ENCODE measurements at places on chromosomes 4 and X.

GRCh38 chr4:48620093-48620492 is 130.0 kb downstream of the ZAR1 start:
- DNase-seq: no peak

- DNase-seq: peak; percentile 19
Observed at GRCh38 chrX:41452565-41453356, 5.6 kb downstream of the NYX start.

- no peak for DNase-seq
Observed at GRCh38 chr4:165720411-165721082, 152.5 kb upstream of the TLL1 start.

DNA sequence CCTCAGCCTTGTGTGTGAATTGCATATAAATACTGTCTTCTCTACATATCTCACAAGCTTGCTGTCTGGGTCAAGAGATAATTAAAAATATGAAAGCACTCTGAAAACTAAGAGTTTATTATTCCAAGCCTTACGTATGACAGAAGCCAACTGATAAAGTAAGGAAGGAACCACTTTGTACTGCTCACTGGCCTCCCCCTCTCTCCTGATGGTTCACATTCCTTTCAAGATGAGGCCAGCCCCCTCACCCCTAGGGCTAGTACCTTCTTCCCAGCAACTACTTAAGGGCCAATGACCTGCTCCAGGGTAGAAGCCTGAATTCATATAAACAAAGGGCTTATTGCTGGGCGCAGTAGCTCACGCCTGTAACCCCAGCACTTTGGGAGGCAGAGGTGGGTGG is 5.4 kb upstream of the SOWAHD start:
- no peak for DNase-seq

GRCh38 chrX:101450961-101451360 is 34.3 kb upstream of the ARMCX4 start:
- no peak for DNase-seq

GRCh38 chr4:2688281-2688680 is 67.9 kb downstream of the TNIP2 start:
- no peak for DNase-seq

- no peak for DNase-seq
Observed at GRCh38 chr4:22900876-22901275, 208.1 kb downstream of the GBA3 start.

DNA sequence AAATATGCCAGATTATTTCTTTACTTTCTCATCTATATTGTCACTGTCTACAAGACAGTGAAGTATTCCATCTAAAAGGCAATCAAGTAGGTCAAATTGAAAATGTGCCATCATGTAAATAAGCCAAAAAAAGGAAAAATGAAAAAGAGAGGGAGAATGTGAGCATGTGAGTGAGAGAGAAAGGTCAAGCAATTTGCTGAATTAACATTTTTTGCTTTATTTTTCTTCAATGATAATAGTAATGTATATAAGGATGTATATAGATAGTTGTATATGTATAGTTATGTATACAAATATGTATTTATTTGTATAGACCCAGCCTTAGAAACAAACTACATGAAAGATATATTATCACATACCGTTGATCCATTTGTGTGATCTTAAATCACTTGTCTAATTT is 11.5 kb downstream of the CXCL8 start:
- DNase-seq: no peak

- DNase-seq: no peak
Observed at GRCh38 chrX:69995362-69996112, 54.2 kb downstream of the AWAT2 start.

GRCh38 chr4:84493092-84493850 is 5.8 kb downstream of the NKX6-1 start:
- no peak for DNase-seq

- DNase-seq: no peak
Observed at GRCh38 chr4:186296481-186296880, 30.5 kb downstream of the F11 start.

- no peak for DNase-seq
Observed at GRCh38 chrX:105210258-105210657, 10.2 kb downstream of the TEX13A start.

GRCh38 chr4:37322122-37322521 is 77.6 kb downstream of the NWD2 start:
- DNase-seq: no peak

DNA sequence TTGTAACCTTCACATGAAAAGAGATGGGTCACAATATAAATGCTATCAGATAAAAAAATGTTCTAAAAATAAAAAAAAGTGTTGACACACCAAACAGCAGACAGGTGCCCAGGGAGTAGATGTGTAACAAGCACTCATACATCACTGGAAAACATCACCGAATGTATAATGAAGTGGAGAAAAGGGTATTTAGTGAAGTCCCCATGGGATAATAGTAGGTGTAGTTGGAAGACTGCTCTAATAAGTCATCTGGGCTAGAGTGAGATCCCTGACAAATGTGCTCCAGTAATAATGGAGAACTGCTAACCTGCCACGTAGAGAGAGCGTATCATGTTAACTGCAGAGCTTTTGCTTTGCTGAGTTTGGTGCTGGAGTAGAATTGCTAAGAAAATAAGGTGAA is 152.0 kb downstream of the GRIA2 start:
- no peak for DNase-seq

- no peak for DNase-seq
Observed at GRCh38 chr4:76570141-76570973, 135.3 kb downstream of the SHROOM3 start.

DNA sequence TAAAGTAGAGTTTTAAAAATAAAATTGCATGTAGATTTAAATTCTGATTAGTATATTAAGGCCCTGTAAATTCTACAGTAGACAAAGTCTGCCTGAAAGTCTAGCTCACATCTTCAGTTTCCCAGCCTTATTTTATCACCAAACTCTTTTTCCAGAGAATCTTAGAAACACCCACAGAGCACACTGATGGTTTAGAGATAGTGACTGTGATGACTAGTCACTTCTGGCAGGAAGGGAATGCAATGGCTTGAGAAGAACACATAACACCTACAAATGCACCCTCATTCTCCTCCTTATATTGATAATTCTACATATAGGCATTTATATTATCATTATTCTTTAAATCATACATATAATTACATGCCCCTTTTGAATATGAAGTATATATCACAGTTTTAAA is 232.9 kb downstream of the ARAP2 start:
- DNase-seq: no peak

GRCh38 chrX:153525451-153525850 is 8.0 kb downstream of the ATP2B3 start:
- DNase-seq: no peak

GRCh38 chr4:20276848-20277247 is 25.1 kb downstream of the SLIT2 start:
- DNase-seq: no peak

DNA sequence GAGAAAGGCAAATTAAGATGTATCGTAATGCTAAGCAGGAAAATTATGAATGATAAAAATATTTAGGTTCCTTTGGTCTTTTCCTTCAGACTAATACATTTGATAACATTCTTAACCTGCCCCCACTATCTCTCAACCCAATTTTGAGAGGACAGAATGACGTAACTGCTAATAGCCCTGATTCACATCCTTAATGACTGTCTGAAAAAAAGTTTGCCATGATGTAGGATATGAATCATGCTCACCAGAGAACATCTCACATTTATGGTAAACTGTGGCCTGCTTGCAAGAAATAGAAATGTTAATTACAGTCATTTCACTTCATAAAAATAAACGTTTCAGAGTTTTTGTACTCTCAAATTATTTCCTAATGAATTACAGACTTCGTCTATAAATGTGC is 128.0 kb upstream of the VEGFC start:
- DNase-seq: peak; percentile 49

- DNase-seq: no peak
Observed at GRCh38 chrX:118126286-118126685, 9.7 kb upstream of the KLHL13 start.

GRCh38 chr4:139018501-139018900 is 2.9 kb downstream of the NOCT start:
- DNase-seq: no peak

- no peak for DNase-seq
Observed at GRCh38 chr4:151100531-151100930, 1.1 kb downstream of the RPS3A start.

GRCh38 chr4:38424151-38424871 is 239.7 kb upstream of the KLF3 start:
- DNase-seq: no peak

DNA sequence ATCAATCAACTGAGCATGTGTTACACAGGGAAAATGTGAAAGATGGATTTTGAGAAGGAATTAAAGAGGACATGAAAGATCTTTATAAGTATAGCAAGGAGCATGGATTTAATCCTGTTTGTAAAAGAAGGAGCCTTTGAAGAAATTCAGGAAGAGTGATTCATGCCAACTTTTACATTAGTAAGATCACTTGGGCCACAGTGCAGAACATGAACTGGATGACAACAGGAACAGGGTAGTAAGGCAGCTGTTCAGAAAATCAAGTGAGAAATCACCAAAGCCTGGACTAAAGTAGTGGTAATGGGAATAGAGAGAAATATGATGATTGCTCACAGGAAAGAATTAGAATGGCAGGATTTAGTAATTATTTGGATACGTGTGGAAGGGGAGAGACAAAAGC is 265.7 kb upstream of the PCDH7 start:
- DNase-seq: no peak

DNA sequence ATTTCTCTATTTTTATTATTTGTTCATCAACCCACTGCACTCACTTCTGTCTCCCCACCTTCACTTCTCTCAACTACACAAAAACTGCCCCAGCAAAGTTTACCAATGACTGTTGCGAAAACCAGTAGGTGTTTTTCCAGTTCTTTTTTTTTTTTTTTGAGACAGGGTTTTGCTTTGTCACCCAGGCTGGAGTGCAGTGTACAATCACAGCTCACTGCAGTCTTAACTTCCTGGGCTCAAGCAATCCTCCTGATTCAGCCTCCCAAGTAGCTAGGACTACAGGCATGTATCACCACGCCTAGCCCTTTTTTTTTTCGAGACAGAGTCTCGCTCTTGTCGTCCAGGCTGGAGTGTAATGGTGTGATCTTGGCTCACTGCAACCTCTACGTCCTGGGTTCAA is 24.1 kb upstream of the HPRT1 start:
- no peak for DNase-seq
